ENCODE measurements at places on chromosomes 16 and 17.

- peak; percentile 56 for DNase-seq
These were observed 51.9 kb downstream of the ZZEF1 start for GRCh38 chr17:4090898-4091297.

- peak; percentile 87 for DNase-seq
These were observed 6.3 kb downstream of the TBC1D16 start for GRCh38 chr17:80029258-80029974.

- no peak for DNase-seq
These were observed 6.0 kb upstream of the MAPT start for GRCh38 chr17:45888392-45888791.

DNA sequence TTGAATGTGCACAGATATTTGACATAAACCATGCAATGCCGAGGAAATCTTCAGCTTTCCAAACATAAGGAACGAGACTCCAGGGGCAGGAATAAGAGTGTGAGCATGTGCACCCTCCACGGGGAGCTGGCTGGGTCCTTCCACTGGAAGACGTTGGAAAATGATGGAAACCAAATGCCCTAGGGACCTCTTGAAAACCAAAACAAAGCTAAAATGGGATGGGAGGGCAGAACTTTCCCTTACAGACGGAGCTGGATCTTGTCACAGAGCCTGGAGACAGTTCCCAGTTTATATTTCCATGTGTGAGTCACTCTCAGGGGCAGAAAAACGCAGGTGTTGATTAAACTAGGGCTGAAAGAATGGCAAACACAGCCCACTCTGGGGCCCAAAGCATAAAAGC lies 34.4 kb upstream of the DNAH17 start:
- DNase-seq, result no peak

- no peak for DNase-seq
These were observed 20.9 kb upstream of the CALB2 start for GRCh38 chr16:71337631-71338030.

DNA sequence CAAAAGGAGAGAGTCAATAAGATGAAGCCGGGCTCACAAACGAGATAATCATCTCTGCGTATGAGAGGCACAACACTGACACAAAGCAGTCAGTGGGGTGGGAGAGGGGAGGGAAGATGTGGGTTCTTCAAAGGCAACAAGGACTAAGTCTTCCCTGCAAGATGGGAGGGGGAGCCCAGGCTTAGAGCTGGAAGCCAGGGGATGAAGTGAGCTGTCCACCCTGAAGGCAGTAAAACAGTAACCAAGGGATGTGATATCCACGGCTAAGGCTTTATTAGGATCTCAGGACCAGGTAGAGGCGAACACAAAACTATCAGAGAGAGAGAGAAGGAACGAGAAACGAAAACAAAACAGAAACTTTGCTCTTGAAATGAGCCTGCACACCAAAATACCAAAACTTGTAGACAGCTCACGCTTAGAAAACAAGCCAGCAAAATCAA lies 115.9 kb downstream of the DYNLRB2 start:
- DNase-seq, result no peak

DNA sequence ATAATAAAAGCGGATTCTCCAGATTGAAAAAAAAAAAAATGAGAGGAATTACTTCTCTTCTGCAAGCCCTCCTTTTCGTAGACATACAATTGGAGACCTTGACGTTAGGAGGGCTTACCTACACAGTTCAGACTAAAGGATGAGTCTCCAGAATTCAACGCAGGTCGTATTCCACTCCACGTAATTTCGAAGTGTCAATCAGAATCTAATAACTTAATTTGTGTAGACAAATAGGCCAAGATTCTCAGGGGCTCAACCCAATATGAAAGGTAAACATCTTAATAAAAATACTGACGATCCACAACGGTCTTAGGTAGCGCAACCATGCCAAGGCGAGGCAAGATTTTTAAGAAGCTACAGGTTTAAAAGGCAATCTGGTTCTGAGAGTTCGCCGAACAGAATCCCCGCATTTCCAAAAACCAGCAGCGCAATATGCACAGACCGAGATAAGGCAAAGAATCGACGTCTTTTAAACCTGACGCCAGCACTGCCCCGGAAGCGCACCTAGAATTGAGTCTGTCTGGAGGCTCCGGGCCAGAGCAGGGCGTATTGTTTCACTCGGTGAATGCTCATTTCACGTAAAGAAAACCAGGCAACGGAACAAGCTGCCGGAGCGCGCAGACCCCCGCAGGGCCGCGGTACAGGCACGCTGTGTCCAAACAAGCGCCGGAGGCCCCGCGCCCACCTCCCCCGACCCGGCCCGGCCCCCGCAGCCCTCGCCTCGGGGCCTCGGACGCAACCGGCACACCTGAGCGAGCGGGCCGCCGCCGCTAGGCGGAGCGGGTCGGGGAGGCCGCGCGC lies 623 bp downstream of the MBTPS1 start:
- DNase-seq, result peak; percentile 70

DNA sequence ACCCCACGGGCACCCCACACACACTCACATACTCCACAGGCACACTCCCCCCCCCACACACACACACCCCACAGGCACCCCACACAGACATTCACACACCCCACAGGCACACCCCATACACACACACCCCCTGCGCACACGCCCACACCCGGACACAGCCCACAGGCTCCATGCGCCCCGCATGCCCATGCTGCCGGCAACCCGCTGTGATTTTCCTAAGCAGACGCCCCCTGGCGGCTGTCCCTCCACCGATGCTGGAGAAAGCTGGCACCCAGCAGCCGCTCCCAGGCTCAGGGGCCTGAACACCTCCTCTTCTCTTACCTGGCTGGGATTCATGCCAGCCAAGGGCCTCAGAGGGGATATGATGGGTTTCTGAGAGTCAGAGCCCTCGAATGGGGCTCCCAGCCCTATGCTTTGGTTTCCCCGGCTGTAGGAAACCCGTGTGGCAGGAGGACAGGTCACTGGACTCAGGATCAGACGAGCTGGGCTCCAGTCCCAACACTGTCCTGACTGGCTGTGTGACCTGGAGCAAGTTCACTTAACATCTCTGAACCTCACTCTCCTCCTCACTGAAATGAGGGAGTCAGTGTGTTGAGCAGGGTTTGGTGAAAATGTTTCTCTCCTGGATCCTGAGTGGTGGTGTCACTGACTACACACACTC lies 19.6 kb upstream of the TNFRSF13B start:
- peak; percentile 88 for DNase-seq

DNA sequence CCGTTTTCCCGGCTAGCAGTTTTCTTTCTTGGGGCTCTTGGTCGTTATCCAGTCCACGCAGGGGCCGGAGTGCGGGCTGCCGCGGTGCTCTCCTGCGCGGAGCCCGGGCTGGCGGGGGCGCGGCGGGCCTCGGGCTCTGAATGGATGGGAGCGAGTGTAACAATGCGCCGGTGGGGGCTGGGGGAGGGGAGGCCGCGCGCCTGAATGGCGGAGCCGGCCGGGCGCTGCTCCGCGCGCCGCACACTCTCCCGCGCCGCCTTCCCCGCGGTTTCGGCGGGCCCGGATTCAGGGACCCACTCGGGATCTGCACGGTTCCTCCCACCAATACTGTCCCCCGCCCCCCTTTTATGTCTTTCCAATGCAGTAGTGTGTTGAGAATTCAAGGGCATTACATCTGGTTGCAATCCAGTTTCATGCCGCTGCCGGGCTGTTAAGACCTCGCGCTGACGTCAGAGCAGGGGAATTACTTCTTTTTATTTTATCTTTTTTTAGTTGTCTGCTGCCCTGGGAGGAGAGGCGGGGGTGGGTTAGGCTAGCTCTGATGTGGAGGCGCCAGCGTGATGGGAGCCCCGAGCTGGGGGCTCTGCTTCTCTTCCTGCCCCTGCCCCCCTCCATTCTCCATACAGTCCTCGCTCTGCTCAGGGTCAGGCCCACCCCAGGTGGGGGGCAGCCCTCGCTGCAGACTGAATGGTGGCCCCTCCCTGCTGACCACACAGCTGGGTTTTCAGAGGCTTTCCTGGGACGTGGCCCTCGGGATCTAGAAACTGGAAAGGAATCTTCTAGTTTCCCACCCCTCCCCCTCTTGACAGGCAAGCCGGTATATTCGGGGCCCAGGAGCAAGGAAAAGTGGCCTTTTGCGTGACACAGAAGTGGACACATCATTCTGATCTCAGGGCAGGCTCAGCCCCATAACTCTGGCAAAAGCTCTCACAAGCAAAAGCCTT lies 1.8 kb downstream of the RAI1 start:
- peak; percentile 93 for DNase-seq

DNA sequence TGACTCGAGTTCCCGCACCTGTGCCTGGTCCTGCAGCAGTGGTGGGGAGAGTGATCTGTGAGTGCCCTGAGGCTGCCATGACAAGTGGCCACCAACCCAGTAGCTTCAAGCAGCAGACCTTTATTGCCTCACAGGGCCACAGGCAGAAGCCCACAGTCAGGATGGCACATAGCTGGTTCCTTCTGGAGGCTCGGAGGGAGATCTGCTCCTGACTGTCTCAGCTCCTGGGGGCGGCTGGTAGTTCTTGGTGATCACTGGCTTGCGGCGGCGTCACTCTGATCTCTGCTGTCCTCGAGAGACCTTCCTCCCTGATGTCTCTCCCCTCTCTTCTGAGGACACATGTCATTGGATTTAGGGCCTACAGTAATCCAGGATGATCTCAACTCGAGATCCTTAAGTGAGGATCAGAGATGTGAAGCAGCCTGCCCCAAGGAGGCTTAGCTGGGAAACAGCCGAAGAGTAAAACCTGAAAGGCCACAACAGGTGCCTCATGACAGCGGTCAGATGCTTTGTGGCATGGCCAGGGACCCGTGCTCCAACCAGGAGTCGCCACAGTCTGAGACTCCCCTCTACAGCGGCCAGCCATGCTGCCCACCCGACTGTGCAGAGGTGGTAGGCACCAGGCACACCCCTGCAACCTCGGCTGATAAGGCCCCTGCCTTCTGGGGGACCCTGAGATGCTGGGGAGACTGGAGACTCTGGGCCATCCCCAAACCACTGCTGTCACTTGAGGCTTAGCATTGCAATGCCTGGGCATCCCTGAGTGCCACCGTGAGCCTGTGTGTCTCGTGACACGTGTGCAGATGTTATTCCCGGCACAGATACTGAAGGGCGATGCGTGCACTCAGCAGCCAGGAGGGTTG lies 30.0 kb upstream of the SLC38A10 start:
- DNase-seq, result no peak

DNA sequence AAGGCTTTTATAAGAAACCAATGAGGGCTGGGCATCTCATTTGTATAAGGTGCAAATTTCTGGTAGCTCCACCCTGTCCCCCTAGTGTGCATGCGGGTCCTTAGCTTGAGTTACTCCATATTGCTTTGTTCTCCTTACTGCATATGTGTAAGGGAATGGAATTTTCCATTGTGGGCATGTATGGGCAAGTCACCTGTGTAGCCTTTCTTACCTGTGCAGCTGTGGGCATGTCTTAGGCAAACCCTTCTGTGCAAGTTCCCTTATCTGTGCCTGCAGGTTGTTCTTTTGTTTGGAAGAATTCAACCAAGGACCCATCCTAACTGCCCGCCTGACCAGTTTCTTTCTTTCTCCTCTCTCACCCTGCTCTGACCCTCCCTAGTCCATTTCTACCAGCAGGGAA lies 122.8 kb upstream of the HS3ST4 start:
- DNase-seq, result no peak

DNA sequence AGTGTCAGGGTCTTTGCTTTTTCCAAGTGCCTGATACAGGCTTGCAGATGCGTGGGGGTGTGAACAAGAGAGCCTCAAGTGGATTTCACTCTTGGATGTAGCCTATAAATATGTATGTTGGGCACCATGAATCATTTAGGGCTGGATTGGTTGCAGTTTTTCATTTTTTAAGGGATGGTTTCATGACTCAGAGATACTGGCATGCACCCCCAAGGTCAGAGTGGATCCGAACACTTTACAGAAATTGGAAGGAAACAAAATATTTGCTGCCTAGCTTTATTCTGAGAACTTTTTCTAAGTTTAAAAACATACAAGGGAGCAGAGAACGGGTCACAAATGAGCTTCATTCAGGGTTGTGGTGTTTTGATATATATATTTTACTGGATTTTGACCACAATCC lies 436.8 kb upstream of the ERCC4 start:
- DNase-seq, result no peak

- peak; percentile 14 for DNase-seq
These were observed 120.9 kb downstream of the MRM1 start for GRCh38 chr17:36722121-36722902.

GRCh38 chr17:39679521-39680192 lies 8.2 kb downstream of the PGAP3 start:
- no peak for DNase-seq
